ENCODE measurements at places on chromosomes 16 and 17.

GRCh38 chr17:77125432-77125901 is 15.3 kb upstream of the SEC14L1 start:
- no peak for DNase-seq

DNA sequence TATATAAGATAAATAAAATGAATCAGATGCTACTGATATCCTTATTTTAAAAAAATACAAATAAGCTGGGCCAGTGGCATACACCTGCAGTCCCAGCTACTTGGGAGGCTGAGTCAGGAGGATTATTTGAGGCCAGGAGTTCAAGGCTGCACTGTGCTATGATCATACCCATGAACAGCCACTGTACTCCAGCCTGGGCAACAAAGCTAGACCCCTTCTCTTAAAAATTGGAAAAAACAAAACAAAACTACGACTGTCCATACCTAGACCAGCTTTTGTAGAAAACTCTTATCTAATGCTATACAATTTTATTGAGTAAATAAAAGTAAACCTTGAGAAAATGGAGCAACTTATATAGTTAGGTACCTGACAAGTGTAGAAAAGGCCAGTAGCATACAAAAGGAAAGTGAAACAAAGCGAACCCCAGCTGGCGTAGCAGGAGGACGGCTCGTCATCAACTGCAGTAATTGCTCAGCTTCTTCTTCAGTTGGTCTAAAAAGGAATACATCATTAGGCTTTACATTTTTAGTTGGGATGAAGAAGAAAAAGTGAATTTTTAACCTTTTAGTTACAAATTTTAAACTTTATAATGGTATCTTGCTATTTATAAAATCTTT is 23.6 kb downstream of the INTS2 start:
- no peak for DNase-seq

GRCh38 chr17:69339937-69340336 is 13.0 kb upstream of the ABCA5 start:
- DNase-seq: no peak

DNA sequence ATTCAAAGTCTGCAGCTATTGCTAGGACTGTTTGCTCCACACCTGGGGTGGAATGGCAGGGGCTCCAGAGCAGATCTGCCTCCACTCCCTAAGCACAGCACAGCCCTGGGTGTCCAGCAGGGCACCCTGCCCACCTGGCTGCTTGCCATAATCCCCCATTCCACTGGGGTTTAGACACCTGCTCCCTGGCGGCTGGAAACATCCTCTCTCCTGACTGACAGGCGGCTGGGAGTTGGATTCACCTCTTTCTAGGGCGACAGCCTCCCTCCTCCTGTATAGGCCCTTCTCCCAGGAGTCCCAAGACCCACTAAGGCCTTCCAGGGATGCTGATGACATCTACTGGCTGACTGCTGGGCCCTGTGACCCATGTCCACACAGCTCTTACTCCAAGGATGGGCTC is 18.0 kb downstream of the HDAC5 start:
- DNase-seq: no peak

GRCh38 chr17:51203838-51204237 is 37.6 kb downstream of the NME2 start:
- no peak for DNase-seq

DNA sequence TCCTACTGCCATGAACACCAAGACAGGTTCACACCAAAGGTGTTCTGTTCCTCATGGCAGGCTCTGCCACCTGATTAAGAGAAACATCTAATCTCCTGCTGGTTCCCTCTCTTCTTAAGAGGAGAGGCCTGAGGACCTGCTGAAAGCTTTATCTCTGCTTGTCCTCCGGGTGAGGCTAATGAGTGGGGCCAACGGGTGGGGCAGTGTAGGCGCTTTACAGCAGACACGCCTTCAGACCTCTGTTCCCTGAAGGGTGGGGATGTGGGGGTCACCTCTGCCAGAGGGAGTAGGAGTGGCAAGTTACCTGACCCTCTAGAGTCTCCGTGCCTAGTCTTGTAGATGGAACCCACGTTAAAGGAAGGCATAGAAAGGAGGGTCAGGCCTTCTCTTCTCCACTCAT is 4.2 kb upstream of the MRM1 start:
- no peak for DNase-seq

- DNase-seq: no peak
These were observed 5.7 kb upstream of the FLYWCH1 start for GRCh38 chr16:2905988-2906387.

DNA sequence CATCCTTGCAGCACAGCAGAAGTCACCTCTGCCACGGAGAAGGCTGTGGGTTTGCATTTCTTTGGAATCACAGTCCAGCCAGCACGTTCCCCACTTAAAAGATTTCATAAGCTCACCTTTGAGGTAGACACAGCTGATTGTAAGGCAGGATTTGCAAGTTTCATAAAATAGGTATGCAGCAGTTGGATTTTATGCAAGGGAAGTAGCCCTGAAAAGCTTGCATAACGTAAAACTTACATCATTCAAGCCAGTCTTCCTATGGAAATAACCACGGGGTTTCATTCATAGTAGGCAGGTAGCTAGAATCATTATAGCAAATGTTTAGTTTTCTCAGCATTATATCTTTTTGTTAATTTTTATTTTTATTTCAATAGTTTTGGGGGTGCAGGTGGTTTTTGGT is 49.8 kb upstream of the ARHGAP44 start:
- DNase-seq: no peak

- DNase-seq: no peak
These were observed 28.2 kb downstream of the PRKCA start for GRCh38 chr17:66330646-66331037.

DNA sequence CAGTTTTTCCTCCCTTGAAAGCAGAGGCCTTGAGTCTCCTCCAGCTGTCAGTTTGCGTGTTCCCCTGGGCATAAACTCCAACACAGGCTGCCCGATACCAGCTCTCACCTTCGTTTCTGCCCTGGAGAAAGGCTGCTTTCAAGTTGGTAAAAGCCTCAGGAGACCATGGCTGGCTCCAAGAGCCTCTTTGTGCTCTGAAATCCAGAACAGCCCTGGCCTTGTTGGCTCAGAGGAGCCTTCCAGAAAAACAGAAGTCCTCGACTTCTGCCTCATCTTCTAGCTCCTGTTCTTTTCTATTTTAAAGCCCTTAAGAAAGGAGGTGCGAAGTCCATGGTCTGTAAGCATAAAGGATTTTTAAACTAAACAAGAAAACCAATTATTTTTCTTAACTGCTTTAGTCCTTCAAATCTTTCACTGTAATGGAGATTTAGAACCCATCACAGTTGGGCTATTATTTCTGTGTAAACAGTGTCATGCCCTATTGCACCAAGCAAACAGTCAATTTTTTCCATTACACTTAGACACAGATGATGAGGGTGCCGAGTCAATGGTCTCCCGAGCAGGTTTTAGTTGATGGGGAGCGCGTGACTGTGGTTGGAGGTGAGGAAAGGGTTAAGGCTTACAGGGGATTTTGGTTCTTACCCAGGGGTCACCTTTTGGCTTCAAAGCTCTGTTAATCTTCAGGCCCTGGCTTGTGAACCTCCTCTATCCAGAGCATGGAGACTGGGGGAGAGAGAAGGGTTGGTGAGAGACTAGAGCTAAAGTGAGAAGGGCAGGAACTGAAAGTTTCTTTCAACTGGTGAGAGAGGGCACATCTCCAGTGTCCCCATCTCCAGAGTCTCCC is 212.8 kb downstream of the MSI2 start:
- DNase-seq: no peak

DNA sequence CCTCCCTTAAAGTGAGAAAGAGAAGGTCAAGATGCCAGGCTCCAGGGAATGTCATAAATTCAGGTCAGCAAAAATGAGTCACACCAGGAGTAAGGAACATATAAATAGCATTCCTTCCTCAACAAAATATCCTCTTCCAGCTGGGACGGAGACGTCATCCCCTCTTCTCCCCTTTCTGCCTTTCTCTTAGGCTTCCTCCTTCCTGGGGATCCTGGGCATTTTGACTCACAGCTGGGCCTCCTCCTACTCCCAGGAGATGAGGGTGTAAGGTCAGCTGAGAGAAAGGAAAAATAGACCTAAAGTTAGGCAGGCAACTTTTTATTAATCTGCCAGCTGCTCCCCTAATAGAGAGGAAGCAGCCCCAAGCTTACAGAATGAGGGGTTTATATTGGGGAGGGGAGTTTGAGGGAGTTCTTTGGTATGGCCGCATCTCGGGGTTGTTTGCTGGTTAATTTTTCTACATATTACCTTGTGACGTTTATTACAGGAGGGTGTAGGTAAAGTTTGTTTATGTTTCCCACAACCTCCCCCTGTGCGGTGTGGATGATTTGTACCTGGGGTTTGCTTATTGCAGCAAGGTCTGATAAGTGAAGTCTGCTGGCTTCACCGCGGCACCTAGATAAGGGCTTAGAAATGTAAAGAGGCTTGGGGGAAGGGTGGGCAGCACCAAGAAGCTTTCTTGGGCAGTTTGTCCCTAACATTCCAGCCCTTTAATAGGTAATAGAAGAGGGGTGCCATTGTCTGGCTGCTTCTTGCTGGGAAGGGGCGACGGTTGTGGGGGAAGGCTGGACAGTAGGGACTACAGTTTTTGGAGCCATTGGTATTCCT is 7.1 kb upstream of the ZNF747 start:
- DNase-seq: no peak

GRCh38 chr16:65278874-65279273 is 157.0 kb upstream of the CDH11 start:
- no peak for DNase-seq
